Left cardiac atrium (tissue), 4 donors: ENCODE measurements at places on chromosomes 11 and 22.

DNA sequence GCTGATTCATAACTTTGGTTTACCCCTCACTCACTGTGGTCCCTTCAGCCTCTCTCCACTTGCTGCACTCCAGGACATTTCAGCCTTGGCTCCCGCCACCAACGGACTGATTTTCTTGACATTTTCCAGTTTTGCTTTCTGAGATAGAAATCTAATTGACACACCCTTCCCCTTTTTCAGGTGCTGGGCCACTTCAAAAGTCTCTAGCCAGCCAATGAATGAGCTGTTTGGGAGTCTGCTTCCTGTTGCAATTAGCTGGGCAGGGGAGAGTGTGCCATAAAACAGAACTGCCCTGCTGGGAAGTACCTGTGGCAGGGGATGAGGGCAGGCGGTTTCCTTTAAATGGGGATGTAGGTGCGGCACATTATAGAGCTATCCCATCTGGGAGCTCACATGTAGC is 21.1 kb upstream of the PLET1 start:
- DNase-seq: no peak

DNA sequence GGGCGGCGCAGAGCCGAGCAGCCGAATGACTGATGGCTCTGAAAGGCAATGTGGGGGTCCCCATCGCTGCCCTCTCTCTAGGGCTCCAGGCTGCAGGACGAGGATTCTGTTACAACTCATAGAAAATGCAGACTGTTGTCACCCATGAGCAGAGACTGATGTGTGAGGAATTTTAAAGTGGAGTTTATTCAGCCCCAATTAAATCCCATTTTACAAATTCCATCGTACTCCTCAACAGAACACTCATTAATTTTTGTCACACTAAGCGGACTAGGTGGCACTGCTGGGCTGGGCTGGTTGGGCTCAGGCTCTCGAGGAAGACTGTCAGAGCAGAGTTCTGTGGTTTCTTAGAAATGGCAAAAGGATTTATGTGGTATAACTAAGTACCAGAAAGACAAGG is 102.6 kb upstream of the SPON1 start:
- DNase-seq: no peak

DNA sequence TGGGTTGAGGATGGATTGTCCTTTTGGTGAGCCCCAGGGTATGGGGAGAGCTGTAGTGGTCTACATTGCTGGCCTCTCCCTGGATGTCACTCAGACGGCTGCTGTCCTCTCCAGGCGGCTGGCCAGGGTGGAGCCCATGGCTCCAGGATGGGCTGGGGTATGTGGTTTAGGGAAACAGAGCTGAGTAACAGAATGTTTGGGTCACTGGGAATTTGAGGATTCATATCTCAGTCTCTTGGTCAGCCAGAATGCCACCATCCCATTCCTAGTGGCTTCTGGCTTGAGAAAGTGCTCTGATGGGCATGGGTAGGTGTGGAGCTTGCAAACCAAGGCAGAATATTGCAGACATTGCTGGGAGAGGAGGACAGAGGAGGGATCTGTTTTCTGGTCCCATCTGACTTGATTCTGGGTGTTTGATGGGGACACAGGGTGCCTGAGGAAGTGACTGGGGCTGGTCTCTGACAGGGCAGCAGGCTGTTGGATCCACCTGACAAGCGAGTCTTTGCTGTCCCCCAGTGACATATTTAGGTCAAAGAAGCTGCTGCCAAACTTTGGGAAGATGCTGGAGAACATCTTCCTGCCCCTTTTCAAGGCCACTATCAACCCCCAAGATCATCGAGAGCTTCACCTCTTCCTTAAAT is 41.4 kb downstream of the AMPD3 start:
- DNase-seq: no peak

- no peak for DNase-seq
These were observed 108.2 kb downstream of the ETS1 start for GRCh38 chr11:128479144-128479543.

DNA sequence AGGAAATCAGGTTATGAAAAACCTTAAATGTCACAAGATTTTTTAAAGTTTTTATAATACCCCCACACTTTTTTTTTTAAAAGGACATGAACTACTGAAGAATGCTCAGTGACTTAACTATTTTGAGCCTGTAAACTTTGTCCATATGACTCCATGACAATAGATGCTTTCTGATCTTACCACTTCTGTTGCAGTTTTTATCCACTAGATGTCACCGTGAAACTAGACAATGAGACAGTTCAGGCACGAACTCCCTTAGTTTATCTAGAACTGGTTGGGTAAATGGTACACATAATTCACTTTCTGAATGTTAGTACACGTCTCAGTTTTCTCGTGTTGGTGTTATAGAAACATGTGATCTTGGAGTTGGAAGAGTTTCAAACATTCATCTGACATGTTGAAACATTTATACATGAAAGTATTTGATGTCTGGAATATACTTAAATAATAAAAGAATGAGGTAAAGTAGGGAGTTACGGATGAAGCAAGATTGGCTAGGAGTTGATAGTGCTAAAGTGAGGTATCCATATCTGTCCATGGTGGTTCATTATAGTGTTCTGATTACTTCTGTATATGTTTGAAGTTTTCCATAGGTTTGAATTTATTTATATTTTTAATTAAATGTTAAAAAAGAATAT is 8.1 kb downstream of the CCDC15 start:
- no peak for DNase-seq

DNA sequence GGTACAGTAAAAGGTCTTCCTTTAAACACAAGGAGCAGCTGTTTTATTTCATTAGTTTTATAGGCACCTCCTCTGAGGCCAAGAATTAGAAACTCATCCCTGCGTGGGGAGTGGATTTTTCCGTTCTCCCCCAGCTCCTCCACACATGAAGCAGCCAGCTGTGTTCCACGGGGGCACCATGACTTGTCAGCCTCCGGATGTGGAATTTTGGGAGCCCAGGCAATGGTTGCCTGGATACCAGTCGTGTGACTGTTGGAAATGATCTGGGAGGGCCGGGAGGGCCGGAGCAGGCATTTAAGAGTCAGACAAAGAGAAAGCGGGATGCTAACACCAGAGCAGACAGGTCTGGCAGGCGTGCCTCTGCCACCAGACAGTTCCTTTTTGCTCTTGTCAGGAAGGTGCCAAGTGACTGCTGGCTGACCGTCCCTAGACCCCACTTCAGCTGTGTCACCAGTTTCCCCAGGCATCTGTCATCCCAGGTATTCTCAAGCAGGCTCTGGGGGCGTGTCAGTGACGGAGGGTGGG is 15.9 kb upstream of the CDC42EP2 start:
- peak; percentile 78 for DNase-seq

- no peak for DNase-seq
These were observed 84.8 kb downstream of the UVRAG start for GRCh38 chr11:75899806-75900205.

DNA sequence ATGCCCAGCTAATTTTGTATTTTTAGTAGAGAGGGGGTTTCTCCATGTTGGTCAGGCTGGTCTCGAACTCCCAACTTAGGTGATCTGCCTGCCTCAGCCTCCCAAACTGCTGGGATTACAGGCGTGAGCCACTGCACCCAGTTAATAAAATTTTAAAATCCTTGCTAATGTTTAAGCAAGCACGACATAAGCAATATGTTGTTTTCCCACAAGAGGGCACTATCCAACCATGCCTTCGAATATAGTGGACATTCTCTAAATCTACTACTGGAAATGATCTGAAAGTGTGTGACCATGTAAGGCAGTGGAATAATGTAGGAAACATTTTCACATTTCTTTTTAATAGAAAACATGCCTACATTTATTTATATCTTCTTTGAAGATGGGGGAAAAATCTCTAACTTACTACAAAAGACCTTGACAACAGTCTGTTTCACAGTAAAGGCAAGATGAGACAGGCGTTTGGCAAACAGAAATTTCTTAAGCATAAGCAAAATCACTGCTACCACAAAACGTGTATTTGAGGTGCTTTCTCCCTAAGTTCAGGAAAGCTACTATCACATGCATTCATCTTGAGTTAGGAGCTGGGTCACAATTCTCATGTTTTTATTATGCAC is 38.2 kb downstream of the PITPNB start:
- no peak for DNase-seq
